Stimulated activated naive CD8-positive, alpha-beta T cell treated with anti-CD3 and anti-CD28 coated beads, Interleukin-15, amount 100 ng/mL, for 72 hours (primary cell): ENCODE measurements at places on chromosomes 13 and 19.
A peak's percentile ranks its signal among the peaks of the same experiment; 100 is the strongest.

- no peak for DNase-seq
Measured at GRCh38 chr19:13463296-13463695, 43.0 kb downstream of the CACNA1A start.

- peak; percentile 10 for DNase-seq
Measured at GRCh38 chr19:32748497-32748896, 28.9 kb downstream of the TDRD12 start.

GRCh38 chr13:59478908-59479307, 684.8 kb downstream of the DIAPH3 start:
- no peak for DNase-seq

- DNase-seq, result no peak
Measured at GRCh38 chr19:2633693-2634075, 68.8 kb downstream of the GNG7 start.

- no peak for DNase-seq
Measured at GRCh38 chr13:43129511-43130110, 106.2 kb downstream of the DNAJC15 start.

GRCh38 chr19:15138427-15138826, 31.2 kb downstream of the SYDE1 start:
- DNase-seq, result no peak

DNA sequence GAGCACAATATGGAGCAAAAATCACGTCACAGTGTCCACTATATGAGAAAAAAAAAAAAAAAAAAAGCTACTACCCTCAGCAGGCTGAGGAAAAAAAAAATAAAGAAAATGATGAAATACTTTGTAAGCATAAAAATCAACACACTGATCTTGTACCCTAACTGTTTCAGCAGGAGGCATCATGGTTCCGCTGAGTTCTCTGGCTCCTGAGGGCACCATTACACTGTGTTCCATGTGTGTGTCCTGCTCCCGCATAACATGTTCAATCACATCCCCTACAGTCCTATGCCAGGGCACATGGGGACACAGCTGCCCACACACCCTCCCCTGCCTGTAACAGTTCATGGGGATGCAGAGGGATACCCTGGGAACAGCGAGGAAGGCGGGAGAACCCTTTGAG, 33.5 kb downstream of the DOCK9 start:
- DNase-seq, result no peak

- no peak for DNase-seq
Measured at GRCh38 chr13:45865414-45865813, 13.9 kb upstream of the SIAH3 start.

DNA sequence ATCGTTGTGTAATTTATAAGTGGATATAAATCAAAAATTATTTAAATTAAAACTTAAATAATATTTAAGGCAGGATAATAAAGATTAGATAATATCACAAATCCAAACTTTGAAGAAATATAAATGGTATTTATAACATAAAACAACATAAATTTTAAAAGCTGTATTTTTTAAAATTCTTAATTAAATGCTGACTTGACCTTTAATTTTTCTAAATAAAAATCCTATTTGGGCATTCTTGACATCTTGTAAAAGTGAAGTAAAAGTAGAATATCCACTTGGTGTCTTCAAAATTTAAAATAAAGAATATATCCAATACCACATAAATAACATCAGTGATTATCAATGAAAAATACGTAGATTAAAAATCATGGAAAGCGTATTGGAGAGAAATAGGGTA, 87.7 kb downstream of the TNFSF13B start:
- DNase-seq, result no peak

DNA sequence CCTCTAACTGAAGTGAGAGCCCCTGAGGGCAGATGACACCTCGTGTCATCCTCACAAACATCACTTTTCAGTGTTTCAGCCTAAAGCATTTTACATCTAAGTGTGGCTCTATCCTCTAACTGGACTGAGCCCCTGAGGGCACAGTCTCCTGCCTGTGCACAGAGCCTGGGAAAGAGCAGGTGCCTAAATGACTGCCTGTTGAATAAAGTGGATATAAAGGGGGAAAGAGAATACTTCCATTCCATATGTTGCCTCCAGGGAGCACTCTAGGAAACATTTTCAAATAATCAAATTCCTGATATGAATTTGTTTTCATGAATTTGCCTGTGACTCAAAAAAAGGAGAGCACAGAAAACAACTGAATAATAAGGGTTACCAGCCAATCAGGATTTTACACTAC, 32.2 kb downstream of the CNMD start:
- no peak for DNase-seq

- DNase-seq, result no peak
Measured at GRCh38 chr13:30736461-30737320, 1.3 kb downstream of the ALOX5AP start.

GRCh38 chr19:20482721-20483120, 82.9 kb downstream of the ZNF737 start:
- no peak for DNase-seq

GRCh38 chr19:15265850-15266248, 33.6 kb upstream of the EPHX3 start:
- DNase-seq, result no peak

DNA sequence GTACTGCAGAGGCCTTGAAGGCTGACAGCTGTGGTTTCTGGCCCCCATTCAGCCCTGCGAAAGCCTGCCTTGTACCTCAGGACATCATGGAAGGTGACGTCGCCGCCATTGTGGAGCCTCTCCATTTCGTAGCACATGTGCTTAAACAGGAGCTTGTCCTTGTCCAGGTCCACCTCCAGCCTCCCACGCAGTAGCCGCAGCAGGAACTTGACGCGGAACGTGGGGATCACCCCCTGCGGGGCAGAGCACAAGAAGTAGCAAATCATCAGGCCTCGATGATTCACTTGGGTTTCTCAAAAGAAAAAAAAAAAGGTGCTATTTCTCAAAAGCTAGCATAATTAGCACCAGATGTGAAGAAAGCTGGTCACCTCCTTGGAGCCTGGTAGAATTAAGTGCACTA, 351.0 kb downstream of the NALCN start:
- DNase-seq, result no peak

GRCh38 chr13:99331881-99332293, 24.7 kb upstream of the GPR183 start:
- peak; percentile 40 for DNase-seq

GRCh38 chr13:102191951-102192502, 209.8 kb downstream of the FGF14 start:
- no peak for DNase-seq

DNA sequence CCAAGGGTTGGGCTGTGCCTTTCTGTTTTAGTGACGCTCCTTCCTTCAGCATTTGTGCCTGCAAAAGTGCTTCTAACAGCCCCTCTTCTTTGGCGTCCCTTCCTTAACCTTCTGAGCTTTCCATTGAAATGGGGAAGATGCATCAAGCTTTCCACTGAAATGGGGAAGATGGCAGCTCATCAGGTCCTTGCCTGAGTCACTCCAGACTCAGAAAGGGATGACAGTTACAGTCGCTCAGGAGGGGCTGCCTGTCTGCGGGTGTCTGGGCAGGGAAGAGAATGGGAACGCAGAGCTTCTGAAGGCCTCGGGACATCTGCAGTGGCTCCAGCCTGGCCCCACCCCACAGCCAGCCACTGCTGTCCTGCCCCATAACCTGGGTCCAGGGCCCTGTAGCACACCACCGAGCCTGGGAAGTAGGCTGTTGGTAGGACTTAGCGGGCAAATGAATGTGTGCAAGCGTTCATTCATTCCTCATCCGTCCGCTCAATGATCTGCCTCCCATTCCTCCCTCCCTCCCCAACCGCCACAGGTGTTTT, 9.8 kb downstream of the AP1M1 start:
- peak; percentile 13 for DNase-seq

GRCh38 chr19:18100710-18101109, 3.1 kb downstream of the MAST3 start:
- DNase-seq, result no peak

- no peak for DNase-seq
Measured at GRCh38 chr13:31301119-31301518, 101.3 kb downstream of the B3GLCT start.

GRCh38 chr13:50167224-50167947, 152.1 kb downstream of the KCNRG start:
- DNase-seq, result no peak

DNA sequence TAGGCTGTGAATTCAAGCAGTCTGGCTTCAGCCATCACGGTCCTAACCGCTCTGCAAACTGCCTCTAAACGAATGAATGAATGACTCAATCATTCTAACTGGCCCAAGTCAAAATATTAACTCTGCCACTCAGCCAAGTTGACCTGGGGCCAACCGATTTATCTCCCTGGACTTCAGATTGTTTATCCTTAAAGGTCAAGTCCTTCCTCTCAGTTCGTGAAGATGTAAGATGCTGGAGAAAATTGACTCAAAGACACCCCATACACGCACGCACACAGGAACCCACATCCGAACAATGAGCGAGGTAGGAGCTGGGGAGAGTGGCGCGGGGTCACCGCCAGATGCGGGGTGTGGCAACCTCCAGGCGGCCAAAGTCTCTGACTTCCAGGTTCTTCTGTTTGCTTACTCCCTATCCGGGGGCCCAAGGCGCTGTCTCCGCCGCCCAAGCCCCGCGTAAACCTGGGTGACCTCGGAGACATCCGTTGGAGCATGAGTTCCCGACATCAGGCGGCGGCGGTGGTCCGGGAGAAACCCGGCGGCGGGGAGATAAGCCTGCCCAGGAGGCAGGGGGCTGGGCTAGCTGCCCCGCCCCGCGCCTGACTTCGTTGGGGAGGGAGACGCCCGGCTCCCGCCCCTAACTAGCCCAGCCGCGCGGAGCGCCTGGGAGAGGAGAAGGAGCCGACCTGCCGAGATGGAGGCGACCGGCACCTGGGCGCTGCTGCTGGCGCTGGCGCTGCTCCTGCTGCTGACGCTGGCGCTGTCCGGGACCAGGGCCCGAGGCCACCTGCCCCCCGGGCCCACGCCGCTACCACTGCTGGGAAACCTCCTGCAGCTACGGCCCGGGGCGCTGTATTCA, at the start of gene CYP2S1:
CYP2S1 (plus strand) TSS at position 646 of the 856 bp plus-strand sequence; CDS start at position 692, 46 bp downstream.
- DNase-seq, result no peak

DNA sequence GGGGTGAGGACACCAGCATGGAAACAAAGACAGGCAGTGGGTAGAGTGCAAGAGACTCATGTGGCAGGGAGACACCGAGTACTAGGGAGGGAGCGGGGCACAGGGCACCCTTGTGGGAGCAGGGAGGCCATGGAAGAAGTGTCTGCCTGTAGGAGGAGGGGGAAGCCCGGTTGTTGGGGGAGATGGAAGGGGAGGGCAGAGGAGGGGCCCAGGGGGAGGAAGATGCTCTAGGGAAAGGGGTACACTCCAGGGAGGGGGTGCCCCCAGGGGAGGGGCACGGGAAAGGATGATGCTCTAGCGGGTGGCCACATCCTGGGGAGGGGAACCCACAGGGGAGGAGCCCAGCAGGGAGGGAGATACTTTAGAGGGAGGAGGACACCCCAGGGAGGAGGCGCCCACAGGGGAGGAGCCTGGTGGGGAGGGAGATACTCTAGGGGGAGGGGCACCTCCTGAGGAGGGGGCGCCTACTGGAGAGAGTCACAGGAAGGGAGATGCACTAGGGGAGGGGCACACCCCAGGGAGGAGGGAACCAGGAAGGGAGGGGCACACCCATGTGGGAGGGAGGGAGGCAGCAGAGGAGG, 24.9 kb downstream of the CPAMD8 start:
- DNase-seq, result peak; percentile 42

DNA sequence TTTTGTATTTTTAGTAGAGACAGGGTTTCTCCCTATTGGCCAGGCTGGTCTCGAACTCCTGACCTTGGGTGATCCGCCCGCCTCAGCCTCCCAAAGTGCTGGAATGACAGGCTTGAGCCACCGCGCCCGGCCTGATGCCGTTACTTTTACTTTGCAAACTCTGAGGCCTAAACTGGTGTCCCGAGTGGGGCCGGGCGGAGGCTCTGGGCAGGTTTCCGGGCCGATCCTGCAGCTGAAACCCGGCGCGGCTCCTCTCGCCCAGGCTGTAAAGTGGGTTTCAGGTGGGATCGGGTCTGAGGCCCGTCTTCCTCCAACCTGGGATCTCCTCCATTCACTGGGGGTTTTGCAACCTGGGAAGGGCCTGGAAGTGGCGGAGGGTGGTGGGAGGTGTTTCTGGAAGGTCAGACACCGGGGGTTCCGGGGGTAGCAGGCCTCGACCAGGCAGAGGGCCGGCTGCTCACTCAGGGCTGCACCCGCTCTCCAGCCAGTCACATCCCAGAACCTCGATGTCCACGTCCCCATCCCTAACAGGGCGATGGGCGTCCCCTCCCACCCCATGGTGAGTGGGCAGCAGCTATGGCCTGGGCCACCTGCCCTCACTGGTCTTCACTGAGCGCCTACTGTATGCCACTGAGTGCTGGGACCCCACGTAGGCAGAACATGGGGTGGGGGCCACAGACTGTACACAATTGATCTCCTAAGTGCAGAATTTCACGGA, 21.3 kb upstream of the WDR18 start:
- DNase-seq, result no peak

DNA sequence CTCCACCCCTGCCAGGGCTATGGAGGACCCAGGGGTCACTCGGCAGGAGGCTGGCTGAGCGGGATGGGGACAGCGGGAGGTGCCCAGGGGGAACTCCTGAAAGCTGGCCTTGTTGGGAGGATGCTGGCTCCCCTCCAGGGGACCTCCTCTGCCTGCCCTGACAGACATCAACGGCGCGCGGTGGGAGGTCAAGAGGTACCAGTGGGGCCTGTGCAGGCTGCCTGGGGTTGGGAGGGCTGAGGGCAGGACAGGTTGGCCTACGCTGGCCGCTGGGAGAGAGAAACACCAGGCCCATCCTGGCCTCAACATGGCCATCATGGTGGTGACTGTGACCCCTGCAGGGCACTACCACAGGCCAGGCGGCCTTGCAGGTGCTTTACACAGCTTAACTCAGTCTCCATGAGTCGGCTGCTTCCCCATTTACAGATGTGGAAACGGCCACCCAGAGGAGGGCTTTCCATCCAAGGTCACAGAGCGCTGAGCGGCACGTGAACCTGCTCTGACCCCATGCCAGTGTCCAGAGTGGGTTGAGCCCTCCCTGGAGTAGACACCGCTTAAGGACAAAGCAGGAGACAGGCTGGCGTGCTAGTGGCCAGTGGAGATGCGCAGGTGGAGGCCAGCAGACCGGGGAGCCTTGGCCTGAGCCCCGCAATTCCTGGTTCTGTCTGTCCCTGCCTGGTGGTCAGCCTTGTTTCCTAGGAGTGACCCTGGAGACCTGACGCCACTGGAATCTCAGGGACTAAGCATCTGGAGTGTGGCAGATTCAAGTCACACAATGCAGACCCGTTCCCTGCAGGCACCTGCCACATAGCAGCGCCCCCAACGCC, 27.6 kb downstream of the CEBPG start:
- DNase-seq, result no peak

GRCh38 chr13:44280456-44280855, 93.2 kb upstream of the SERP2 start:
- no peak for DNase-seq

DNA sequence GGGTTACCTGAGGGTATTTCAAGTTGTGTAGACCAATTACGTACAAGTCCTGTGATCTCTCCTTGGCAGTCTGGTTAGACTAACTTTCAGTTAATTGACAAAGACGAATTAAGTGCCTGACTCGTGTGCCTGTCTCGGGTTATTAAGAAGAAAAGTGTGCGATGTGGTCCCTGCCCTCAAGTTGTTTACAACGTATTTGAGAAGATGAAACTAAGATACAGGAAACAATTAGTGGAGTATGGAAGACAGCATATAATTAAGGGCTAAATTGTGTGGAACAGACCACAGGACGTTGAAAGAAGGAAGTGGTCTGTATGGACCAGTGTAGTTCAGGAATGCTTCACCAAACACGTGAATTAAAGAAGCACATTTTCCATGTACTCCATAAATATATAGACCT, 49.2 kb downstream of the KLF5 start:
- no peak for DNase-seq

GRCh38 chr19:37078717-37079032, 442 bp downstream of the ZNF420 start:
- DNase-seq, result no peak

GRCh38 chr19:41123716-41124294, 9.6 kb downstream of the CYP2F1 start:
- no peak for DNase-seq
